ENCODE measurements at places on chromosomes 2 and 18.

- DNase-seq: peak; percentile 23
These were observed 290.2 kb upstream of the PARD3B start for GRCh38 chr2:204255071-204255470.

DNA sequence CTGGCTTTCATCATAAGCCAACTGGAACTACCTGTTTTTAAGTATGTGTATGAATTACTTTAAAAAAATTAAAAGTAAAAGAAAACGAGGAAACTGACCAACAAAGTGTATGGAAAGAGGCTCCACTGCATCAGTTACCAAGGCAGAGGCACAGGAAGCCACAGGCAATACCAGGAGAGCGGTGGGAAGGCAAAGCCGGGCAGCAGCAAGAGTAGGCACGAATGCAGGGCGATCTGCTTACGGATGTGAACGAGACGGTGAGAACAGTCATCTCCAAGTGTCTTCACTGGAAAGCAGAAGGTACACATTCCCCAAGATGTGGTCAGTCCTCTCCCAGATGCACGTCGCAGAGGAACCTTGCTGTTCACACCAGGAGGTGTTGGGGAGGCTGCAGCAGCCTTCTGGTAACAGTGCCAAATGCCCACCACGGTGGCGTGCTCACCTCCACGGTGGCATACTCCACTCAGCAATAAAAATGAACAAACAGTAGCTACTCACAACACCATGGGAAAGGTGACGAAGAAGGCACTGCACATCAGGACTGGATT, 43.1 kb downstream of the HS6ST1 start:
- DNase-seq: no peak

- no peak for DNase-seq
These were observed 225.9 kb downstream of the NEDD4L start for GRCh38 chr18:58269931-58270330.

DNA sequence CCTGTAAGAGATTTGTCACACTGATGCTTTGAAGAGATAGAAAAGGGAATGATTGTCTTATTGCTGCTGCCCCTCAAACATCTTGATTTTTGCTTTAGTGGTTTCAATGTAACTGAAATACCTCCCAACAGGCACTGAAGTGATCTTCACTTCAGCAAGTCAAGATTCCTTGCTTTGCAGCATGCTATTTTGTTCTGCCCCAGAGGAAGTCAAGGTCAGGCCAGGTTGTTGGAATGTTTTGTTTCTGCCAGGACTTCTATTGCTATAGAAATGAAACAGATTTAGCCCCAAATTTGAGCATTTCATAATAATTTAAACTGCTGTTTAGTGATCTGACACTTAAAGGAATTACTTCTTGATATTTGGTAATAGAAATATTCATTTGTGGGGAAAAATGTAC, 277.6 kb downstream of the ZNF804A start:
- DNase-seq: no peak

DNA sequence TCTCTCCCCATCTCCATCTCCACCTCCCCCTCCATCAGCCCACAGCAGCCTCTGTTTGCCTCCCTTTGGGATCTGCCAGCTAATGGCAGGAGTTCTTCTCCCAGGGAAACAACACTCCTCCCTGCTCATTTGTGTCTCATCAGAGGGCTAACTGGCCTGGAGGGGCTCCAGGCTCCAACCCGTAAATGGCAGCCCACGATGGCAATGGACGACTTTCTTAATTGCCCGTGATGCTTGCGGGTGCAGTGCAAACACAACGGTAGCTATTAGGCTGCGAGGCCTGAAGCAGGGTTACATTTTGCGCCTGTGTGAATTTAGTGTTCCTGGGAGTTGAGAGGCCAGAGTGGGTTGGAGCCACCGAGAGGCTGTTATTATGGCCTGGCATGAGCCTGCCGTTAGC, 285.1 kb downstream of the TNS1 start:
- no peak for DNase-seq

- DNase-seq: peak; percentile 54
These were observed 38.4 kb downstream of the PAX8 start for GRCh38 chr2:113240150-113240914.

GRCh38 chr2:213306316-213306942, 22.2 kb downstream of the SPAG16 start:
- no peak for DNase-seq

DNA sequence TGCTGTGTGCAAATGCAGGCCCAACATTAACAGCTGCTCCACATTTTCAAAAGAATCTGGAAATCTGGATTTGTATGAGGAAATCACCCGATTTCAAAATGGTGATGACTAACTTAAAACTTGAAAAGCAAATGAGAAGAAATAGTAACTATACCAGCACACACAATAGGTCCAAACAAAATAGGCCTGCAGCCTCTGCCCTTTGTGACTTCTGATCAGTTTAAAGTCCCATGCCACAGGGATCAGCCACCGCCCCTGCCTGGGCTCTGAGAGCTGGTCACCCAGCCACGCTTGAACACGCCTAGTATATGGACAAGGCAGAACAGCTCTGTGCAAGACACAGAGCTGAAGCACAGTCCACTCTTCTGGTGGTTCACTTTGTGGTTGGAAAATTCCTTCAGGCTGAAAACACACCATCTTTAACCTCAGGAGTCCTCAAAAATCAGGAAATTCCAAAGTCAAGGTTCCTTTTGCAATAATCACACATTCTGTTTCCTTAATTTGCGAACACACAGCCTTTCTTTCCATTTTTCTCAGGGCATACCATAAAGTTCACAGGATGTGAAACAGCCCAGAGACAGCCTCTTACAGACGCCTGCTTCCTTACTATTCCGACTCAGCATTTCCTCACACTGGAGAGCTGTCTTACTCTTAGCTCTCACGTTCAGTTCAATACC, 150.1 kb upstream of the RIOK3 start:
- DNase-seq: peak; percentile 77

- peak; percentile 3 for DNase-seq
These were observed 29.2 kb downstream of the AKAIN1 start for GRCh38 chr18:5167831-5168230.

DNA sequence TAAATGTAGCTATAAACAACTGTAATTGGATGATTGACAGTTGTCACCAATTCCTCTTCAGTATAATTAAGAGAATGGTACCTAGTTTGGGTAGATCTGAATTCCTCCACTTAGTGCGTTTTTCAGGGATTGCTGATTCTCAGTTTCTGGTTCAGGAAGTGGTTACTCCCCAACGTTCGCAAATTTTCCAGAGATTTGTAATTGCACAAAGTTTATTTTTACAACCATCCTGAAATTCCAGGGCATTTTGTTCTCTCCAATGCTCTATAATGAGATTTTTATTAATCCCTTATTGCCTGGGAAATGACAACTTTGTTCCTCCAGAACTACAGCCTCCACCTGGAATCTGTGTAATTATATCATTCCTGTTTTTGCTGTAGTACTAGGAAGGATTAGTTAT, 710.6 kb upstream of the ZEB2 start:
- DNase-seq: no peak

DNA sequence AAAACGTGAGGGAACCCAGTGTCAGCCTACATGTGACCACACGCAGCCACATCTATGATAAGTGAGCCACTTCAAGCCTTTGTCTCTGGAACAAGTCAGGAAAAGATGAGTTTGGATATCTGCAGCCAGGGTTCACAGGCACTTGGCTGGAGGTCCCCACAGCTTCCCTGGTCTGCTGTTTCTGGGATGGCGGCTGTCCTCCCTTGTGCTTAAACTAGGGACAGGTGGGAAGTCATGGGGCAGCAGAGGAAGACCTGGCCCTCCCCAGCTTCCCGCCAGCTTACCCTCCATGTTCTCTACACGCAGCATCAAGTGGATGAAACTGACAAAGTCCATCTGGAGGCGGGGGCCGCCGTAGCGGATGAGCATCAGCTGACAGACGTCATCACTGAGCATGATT, 38.5 kb upstream of the GALNT14 start:
- DNase-seq: no peak

GRCh38 chr2:151475071-151475470, 65.4 kb downstream of the RIF1 start:
- DNase-seq: peak; percentile 83

DNA sequence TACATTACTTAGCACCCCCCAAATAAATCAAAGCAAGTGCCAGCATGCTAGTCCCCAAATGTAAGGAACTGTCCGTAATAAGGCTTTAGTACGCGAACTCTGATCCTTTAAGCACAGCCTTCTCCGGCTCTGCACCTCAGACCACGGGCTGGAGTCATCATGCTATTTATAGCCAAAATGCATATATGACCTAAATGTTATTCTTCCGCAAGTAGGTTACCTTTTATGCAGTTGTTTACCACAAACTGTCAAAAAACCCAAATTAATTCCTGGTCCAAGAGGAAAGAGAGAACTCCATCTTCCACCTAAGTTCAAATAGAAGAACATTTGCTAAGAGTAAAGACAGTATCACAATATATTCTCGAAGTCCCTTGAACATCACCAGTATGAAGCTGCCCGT, 42.7 kb downstream of the ZNF516 start:
- peak; percentile 11 for DNase-seq

DNA sequence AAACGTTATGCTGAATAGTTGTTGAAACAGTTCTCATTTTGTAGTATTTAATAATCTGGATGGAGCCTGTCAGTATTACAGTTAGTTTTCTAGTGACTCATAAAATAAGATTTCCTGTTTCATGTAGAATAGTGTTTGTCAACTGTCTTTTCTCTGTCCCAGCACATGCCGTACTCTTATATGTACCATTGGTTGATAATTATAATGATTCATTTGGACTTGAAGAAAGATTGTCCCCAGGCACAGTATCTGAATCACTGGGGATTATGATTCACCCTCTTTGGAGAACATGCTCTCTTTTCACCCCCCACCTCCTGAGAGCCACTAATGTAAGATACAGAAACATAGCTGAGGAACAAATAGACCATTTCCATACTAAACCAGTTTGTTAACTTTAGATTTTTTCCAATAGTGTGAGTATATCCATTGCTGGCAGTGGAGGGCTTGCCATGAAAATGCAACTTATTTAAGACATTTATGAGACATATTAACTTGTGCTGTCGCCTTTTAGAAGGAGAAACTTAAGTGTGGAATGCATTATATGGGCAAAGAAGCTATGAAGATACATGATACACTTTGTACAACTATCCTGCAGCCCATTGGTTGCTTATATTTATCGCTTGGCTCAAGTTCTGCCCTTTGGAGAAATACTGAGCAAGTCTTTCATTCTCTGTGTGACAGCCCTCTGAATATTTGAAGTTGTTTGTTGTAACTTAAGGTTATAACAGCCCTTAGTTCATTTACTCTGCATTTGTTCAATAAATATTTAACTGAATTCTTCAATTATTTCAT, 12.4 kb downstream of the COPS8 start:
- no peak for DNase-seq

DNA sequence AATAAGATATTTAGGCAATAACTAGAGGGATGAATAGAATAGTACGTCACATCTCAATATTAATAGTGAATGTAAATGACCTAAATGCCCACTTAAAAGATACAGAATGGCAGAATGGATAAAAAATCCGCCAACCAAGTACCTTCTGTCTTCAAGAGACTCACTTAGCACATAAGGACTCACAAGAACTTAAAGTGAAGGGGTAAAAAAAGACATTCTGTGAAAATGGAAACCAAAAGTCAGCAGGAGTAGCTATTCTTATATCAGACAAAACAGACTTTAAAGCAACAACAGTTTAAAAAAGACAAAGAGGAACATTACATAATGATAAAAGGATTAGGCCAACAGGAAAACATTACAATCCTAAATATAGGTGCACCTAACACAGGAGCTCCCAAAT, 56.7 kb upstream of the DSC1 start:
- no peak for DNase-seq

GRCh38 chr2:239800785-239801386, 224.3 kb downstream of the NDUFA10 start:
- DNase-seq: no peak

GRCh38 chr2:234373481-234374149, 123.3 kb downstream of the ARL4C start:
- DNase-seq: no peak

- DNase-seq: no peak
These were observed 7.4 kb upstream of the ANKRD62 start for GRCh38 chr18:12086249-12086648.

GRCh38 chr2:71389384-71390072, 57.9 kb downstream of the ZNF638 start:
- no peak for DNase-seq
